Neuronal stem cell (in vitro differentiated cells): ENCODE measurements at places on chromosomes 3 and 15.

- peak; percentile 68 for DNase-seq
These were observed 7.8 kb upstream of the NR2F2 start for GRCh38 chr15:96322536-96323318.

GRCh38 chr3:158830391-158830790 lies 28.5 kb downstream of the MFSD1 start:
- DNase-seq, result no peak

DNA sequence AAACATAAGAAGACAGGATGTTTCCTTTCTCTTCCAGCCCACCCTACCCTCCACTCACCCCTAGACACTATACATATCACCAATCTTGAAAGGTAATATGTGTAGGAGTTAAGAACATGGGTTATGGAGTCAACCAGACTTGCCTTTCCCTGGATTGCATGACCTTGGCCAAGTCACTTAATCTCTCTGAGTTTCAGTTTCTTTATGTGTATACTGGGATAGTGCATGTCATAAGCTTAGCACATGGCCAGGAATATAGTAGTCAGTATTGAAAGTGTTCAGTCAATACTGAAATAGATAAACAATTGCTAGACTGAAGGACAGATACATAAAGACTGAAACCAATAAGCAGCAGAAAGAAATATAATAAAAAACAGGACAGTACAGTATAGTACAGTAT lies 283.2 kb upstream of the STT3B start:
- no peak for DNase-seq

- no peak for DNase-seq
These were observed 9.4 kb downstream of the FAM81A start for GRCh38 chr15:59447367-59447766.

GRCh38 chr15:76904461-76905012 lies 603 bp downstream of the SCAPER start:
- peak; percentile 38 for DNase-seq

DNA sequence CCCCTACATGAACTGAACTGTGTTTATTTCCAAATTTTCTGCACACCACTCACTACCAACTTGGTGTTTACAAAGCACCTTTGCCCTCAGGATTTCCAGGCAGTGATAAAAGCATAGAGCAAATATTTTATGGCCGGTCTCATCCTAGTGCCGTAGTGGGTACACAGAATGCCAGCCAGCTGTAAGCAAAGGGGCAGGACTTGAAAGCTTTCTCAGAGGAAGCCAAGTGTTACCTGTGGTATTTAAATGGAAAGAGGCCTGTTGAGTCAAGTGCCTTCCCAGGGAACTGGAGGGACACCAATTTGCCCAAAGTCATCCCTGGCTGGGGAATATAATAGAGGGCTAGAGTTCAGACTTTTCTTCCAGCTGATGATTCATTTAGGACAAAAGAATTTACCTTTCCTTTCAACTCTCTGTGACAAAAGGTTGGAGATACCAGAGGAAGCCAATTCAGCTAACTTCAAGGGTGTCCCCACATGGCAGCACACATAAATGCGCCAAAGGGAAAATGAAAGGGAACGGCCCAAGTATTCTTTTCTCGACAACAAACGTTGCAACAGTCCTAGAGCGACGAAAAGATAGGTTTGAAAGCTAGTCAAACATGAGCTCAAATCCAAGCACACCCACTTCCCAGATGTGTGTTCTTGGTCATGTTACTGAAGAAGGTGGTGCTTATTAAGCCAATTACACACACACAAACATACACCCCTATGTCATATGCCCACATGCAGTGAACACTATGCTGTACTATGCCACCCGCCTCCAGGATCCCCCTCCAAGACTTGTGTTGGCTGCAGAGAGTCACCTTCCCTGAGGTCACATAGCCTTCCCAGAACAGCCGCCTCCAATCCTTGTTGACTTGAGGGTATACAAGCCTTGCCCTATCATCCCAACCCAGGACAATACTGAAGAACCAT lies 27.7 kb downstream of the MAGI1 start:
- DNase-seq, result no peak

DNA sequence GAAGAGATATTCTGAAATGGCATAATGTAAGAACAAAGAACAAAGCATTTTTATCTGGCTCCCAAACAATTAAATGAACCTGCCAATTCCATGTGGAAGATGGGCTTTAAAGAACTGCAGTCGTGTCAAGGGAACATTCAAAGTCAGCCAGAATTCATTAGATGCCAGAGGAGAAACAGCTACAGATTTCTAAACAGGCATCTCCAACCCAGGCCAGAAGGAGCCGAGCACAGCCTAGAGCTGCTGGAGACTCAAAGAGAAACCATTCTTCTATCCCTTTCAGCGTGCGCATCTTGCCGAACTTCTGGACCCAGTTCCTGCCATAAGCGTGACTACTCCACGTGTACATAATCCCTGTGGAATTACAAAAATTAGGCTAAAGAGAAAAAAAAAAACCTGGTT lies 60.4 kb downstream of the MB21D2 start:
- no peak for DNase-seq

DNA sequence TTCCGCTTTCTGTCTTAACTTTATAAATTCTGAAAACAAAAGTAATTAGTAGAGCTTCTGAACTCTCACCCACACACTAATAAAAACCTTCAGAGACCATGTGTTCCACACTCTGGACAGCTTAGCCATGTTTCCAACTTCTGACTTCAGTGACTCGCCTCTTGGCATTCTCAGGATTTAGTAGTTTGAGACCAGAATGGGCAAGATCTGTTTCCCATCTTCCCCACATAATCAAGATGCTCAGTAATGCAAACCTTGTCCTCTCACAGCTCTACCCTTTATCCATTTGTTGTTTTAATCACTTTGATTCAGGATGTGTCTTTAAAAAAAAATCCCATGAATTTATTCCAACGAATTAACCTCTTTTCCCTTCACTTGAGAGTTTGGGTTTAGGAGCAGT lies 166.6 kb upstream of the SLC24A5 start:
- no peak for DNase-seq
